Sciatic nerve (tissue), 2 donors: ENCODE measurements at places on chromosomes 3 and 15.
A peak's percentile ranks its signal among the peaks of the same experiment; 100 is the strongest.

- DNase-seq = no peak
These were observed 9.9 kb downstream of the BCL6 start for GRCh38 chr3:187735383-187735782.

DNA sequence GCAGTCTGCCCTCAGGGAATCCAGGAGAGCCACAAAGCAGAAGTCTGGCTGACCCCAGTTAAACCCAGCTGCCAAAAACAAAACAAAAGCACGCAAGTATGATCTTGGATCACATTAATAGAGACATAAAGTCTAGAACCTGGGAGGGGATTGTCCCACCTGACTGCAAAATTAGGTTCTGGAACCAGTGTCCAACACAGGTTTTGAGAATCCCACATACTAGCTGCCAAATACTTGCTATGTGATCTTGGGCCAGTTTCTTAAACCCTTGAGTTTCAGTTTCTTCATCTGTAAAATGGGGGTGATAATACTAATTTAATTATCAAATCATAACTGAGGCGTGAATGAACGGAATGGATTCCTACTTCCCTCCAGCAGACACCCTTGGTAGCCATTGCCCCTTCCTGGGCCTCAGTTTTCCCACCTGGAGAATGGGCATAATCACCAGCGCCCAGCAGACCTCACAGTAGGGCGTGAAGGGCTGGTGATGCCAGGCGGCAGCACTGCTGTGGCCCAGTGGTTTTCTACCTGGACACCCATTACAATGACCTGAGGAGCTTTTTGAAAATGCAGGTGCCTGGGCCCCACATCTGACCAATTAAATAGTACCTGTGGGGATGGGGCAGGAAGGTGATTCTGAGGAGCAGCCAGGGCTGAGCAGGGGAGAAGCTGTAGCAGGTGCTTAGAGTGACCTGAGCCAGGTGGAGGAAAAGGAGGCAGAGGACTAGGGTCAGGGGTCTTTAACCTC lies 32.2 kb downstream of the GRIP2 start:
- peak; percentile 15 for DNase-seq

DNA sequence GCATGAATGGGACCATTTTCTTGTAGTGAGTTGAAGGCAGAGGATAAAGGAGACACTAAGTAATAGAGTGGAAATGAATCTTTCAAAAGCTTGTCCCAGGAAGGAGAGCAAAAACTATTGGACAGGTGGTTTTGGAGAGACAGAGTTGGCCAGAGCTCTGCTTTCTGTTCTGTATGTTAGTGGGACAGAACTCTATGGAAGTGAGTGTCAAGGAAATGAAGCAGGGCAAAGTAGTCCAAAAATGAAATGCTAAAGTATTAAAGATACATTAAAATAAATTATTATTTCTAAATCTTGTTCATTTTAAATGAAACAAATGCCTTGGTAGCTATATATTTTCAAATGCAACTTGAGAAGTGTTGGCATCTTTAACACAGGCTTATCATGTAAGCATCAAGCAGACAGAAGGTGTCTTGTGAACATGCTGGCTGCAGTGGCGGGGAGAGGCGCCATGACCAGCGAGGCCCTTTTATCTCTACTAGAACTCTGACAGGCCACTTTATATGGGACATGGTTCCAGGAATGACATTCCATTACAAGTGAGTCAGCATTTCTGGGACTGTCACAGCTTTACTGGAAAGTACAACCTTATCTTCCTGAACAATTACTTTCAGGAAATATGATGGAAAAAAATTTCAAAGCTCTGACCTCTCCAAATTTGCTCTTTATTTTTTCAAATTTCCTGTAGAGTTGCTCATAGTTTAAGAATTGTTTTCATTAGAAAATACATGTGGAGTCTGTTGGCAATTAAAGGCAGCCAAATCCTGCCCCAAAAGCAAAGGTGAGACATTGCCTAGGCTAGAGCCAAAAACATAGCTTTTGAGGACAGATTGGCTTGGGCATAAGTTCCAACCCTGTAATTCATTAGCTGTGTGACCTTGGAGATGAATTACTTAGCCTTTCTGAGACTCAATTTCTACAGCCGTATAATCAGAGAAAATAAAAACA lies 106.5 kb downstream of the ECT2 start:
- DNase-seq = no peak

- no peak for DNase-seq
These were observed 165.1 kb downstream of the PPM1L start for GRCh38 chr3:160921020-160921635.

DNA sequence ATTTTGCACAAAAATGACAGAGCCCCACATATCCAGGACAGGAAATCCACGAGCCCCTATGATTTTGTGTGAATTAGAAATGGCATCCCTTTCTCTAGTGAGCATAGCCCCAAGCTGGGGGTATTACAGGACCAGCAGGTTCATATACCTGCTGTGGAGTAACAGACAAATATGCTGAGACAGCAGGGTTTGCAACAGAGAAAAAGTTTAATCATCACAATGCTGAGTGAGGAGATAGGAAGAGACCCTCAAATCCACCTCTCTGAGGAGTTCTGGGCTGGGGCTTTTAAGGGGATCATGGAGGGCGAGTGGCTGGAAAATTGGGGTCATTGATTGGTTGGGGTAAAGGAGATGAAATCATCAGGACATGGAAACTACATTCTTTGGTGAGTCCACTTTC lies 8.4 kb upstream of the MYZAP start:
- no peak for DNase-seq

- DNase-seq = no peak
These were observed 5.7 kb upstream of the DYNLT2B start for GRCh38 chr3:196323691-196324090.

DNA sequence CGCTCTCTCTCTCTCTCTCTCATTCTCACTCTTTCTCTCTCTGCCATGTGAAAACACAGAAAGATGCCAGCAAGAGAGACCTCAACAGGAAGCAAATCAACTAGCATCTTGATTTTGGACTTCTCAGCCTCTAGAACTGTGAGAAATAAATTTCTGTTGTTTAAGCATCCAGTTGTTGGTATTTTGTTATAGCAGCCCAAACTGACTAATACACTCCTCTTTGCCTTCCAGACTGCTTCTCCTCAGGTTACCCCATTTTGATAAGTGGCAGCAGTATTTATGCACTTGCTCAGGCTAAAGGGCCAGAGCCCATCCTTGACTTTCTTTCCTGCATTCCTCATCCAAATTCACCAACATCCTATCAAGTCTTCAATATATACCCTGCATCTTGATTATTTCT lies 76.6 kb upstream of the NANOGP8 start:
- no peak for DNase-seq

DNA sequence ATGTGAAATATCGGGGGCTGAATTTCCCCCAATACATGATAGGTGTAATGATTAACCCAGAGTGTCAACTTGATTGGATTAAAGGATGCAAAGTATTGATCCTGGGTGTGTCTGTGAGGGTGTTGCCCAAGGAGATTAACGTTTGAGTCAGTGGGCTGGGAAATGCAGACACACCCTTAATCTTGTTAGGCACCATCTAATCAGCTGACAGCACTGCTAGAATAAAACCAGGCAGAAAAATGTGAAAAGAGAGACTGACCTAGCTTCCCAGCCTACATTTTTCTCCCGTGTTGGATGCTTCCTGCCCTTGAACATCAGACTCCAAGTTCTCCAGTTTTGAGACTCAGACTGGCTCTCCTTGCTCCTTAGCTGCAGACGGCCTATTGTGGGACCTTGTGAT lies 247.8 kb downstream of the OTOL1 start:
- DNase-seq = no peak

DNA sequence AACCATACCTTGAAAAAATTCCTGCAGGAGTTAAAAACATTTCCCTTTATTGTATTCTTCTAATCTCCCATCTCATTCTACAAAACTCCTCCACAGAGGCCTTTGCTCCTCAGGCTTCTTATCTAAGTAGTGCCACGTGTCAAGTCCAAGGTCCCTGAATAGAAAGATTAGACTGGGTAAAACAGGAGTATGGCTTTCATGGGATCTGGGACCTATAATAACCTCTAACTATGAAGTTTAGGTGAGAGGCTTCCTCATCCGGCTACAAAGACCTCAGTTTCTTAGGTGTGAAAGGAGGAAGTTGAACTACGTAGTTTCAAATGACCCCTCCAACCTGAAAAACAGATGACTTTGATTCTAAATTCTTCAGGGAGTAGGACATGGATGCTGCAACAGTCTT lies 20.0 kb downstream of the GPR15 start:
- no peak for DNase-seq

- no peak for DNase-seq
These were observed 110.3 kb downstream of the MFSD1 start for GRCh38 chr3:158912188-158912587.

GRCh38 chr3:194135806-194136518 lies at the start of gene HES1:
Gene HES1, plus strand, starts transcription at chr3:194136148. Its CDS starts 233 bp downstream, at chr3:194136381.
- peak; percentile 94 for DNase-seq

DNA sequence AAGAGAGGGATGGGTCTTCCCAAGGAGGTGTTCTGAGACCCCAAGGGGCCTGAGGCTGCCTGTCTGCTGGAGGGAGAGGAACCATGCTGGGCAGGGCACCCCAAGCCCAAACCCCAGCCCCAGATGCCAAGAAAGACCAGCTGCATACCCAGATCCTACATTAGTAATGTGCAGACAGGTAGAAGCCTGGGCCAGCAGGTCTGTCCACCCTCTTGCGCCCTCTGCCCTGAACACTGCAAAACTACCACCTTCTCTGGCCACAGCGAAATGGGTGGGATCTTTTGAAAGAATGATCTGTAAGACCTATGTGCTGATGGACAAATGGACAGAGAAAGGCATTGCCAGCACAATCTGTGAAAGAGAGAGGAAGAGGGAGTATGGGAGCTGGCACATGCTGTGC lies 283.2 kb downstream of the EPHB1 start:
- DNase-seq = no peak

GRCh38 chr3:71197841-71198565 lies 385.5 kb downstream of the FOXP1 start:
- no peak for DNase-seq

DNA sequence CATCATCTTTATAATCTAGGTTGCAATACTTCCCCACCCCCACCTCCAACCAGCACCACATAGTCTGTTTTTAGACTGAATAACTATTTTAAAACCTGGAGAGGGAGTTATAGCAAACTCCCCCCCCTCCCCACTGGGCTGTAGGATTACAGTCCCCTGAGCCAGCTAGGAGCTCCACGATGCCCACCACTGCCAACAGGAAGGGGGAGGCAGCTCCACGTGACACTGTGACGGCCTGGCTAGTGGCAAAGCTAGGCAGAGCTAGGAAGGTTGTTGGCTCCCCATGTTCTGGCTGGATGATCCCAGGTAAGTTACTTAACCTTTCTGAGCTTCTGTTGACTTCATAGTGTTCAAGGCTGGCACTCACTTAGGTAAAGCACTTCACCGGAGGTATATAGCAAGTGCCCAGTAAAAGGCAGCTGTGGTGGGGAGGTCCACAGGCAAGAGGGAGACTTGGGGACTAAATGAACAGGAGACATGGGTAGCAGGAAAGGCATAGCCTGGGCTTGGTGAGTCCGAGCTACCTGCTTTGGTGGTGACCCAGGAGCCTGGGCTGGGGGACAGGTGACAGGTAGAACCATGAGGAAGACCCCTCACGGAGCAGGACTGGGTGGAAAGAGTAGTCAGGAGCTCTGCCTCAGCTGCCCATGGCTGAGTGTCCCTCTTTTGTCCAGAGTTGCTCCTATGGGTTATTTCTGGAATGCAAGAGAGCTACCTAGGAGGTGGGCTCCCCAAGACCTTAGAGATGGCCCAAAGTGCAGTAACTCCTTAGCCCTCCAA lies 4.0 kb upstream of the TBC1D21 start:
- DNase-seq = no peak

DNA sequence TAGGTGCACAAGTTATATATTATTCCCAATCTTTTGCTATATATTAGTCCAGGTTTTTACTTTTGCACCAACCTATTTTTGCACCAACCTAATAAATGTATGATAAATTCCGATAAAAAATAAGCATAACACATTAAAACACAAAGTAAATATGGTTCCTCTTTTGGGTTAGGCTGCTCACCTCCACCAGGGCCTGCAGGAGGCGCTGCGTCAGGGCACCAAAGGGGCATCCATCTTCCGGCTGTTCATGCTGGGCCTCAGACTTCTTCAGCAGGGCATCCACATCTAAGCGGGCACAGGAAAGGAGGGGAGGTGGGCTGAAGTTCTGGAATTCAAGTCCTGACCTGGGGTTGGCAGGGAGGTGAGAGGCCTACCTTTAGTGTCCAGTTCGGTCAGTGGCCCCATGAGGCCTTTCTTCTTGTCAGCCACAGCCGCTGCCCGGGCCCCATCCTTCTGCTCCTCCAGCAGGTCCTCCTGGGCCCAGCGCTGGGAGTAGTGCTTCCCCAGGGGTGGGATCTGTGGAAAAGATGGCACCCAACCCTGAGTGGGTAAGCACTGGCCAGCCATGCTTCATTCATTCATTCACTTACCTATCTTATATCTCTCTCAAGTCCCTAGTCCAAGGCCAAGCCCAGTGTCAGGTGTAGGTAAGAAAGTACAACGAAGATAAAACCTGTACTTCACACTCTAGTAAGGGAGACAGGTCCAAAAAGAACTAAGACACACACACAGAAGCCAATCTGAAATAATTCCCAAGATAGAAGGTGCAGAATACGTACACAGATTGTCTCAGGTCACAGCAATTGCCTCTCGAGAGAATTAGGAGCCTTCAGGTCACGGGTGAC lies 5.2 kb downstream of the TADA3 start:
- no peak for DNase-seq

GRCh38 chr3:24707936-24708335 lies 213.3 kb upstream of the THRB start:
- no peak for DNase-seq

DNA sequence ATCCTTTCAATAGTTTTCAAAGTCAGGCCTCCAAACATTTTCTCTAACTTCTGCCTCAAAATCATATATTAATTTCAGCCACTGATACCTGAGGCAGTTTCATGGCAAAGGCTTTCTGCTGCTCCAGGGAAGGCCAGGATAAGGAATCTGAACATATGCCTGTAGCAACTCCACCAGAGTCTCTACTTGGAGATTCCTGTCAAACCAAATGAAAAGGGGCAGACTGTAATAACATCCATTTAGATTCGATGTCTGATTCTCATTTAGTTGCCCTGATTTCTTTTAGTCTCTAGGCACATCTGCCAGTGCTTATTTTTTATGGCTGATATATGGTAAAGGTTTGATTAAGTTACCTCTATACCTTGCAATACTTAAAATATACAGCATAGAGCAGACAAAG lies 109.6 kb upstream of the ZNF385D start:
- no peak for DNase-seq
